NCI-H1417 (cell line): ENCODE measurements at places on chromosomes 1 and 21.

DNA sequence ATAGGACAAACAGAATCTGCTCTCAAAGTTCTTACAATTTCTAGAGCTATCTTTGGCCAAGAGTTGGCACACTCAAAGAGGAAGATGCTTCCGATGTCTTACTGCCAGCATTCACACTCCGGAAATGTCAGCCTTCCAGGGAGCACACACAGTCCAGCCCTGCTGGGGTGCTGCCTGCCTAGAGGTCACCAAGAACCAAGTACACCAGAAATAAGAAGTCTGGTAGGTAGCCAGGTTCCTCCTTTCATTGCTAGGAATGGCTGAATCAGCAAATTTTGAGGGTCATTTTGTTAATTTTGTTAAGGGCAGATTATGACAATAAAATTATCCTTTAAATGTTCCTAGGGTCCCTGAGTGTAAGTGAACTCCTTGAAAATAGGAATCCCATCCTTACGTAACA lies 77.5 kb downstream of the PLPP3 start:
- DNase-seq = no peak

GRCh38 chr1:40079774-40080400 lies 17.2 kb downstream of the PPT1 start:
- DNase-seq = no peak

GRCh38 chr1:25145775-25146393 lies 86.4 kb downstream of the SYF2 start:
- DNase-seq = peak; percentile 59

- DNase-seq = no peak
Observed at GRCh38 chr1:232974971-232975370, 24.6 kb downstream of the NTPCR start.

DNA sequence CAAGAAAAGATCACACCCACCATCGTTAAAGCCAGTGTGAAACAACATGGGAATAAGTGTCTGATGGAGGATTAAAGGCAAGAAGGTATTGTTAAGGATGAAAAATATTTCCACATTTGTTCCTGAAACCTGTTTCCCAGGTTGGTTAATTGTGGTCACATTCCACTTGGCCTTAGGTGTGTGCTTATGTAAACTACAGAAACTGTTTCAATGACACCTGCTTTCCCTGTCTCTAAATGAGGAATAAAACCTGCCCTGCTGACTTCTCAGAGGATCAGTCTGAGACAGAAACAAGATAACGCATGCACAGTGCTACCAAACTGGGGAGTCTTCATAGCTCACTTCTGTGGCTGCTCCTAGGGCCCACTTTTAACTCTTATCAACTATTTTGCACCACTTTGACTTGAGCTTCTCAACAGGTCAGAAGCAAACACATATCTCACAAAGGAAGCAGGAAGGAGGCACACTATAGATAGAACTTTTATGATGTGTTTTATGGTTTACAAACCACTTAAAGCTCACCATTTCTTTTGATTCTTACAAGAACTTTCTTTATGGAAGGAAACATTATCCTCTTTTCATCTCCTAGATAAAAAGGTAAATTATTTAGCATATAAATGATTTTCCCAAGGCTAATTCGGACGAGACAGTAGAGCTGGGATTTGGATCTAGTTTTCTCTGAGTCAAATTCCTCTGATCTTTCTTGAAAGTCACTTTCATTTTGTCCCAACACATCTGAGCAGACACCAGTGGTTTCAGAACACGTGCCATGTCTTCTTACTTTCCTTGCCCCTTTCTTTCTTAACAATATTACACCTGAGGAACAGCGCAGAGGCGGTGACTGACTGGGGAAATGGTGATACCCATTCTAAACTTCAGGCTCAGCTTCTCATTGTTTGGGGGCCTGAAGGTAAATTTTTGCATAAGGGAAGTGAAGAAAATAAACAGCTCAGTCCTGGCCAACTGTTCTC lies 33.4 kb downstream of the CYP2J2 start:
- peak; percentile 74 for DNase-seq

- no peak for DNase-seq
Observed at GRCh38 chr1:98478121-98478520, 183.4 kb upstream of the SNX7 start.

DNA sequence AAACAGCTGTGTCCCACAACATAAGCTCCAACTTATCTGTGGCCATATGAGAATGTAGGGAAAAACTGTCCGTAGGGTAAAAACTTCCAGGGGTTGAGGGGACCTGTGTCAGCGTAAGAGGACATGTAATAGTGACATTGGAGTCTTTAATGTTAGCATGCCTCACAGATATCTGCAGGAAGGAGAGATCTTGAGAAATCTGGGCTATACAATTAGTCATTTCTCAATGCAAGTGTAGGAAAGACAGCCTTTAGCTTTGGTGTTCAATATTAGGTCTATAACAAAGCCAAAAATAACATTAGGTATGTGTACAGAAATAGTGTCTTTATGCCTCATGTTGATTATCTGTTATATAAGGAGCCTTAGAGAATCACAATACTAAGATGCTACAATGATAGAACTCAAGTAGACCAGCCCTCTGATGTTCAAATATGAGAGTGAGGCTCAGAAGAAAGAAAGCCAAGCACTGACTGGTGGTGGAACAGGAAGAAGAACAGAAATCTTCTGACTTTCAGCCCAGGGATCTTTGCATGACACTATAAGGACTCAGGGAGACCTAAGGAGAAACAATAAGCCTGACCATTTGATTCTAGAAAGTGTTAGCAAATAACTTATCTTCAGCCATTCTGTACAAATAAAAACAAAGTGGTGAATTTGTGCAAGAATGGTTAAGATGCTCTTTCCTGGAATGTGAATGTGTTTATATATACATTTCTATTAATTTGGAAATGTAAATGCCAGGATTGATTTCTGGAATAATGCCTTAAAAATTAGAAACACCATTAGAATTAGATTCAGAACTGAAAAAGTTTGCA lies 152.6 kb downstream of the ZC3H11B start:
- no peak for DNase-seq

GRCh38 chr1:233025157-233025556 lies 74.7 kb downstream of the NTPCR start:
- DNase-seq = peak; percentile 2

DNA sequence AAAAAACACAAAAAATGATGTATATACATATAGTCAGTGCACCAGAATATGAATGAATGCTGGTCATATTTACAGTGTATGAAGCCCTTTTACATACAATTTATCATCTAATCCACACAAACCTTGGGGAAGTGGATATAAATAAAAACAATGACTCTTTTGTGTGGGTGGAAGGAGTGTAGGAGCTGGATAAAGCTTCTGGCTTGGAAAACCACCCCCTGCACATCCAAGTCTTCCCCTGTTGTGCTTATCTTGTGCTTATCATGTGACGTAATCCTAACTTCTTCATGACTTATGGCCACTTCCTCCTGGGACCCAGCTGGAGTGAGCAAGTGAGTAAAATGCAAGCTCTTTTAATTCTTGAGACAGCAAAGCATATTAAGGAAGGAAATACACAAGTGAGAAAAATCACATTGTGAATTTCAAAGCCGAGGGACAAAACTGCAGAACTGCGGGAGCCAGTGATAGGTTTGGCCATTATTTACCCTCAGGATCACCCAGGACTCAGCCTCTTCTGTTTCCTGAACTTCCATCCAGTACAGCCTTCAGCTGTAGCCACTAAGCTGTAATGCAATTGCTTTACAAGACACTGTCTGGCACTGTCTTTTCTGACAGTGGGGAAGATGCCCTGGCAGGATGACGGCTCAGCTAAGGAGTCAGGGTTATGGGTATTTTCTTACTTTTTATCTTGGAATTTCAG lies 104.0 kb upstream of the PPM1J start:
- no peak for DNase-seq

DNA sequence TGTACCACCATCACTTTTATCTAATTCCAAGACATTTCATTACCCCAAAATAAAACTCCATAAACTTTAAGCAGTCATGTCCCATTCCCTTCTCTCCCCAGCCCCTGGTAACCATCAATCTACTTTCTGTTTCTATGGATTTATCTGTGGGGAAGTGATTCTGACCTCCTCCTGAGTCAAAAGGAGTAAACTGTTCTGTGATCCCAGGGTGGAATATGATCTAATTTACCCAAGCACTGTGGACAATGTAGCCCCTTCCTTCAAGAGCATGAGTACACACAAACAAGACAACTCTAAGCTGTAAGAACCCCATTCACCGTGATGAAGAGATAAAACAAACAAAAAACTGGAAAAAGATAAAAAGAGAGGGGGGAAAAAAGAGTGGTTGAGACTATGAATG lies 77.9 kb downstream of the PLPP3 start:
- no peak for DNase-seq

- no peak for DNase-seq
Observed at GRCh38 chr1:45718289-45718688, 30.3 kb downstream of the TMEM69 start.

GRCh38 chr1:87134625-87135328 lies 193.9 kb upstream of the LMO4 start:
- DNase-seq = no peak

GRCh38 chr1:70284366-70284765 lies 63.2 kb downstream of the SRSF11 start:
- no peak for DNase-seq

DNA sequence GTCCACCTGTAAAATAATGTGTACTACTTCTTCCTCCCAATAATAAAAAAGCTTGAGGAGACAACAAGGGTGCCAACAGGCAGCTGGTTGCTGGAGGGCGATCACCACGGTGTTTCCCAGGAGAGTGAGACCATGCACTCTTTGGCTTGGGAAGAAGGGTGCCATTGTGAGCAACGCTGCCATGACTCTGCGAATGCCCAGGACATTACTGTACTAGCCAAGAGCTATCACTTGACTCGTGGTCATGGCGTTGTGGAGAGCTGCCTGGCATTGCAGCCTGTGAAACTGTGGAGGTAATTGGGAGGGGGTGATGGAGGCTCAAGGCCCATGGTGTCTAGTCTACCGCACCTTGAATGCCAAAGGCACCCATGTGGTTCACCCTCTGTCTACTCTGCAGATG lies 14.6 kb upstream of the PRMT2 start:
- no peak for DNase-seq

DNA sequence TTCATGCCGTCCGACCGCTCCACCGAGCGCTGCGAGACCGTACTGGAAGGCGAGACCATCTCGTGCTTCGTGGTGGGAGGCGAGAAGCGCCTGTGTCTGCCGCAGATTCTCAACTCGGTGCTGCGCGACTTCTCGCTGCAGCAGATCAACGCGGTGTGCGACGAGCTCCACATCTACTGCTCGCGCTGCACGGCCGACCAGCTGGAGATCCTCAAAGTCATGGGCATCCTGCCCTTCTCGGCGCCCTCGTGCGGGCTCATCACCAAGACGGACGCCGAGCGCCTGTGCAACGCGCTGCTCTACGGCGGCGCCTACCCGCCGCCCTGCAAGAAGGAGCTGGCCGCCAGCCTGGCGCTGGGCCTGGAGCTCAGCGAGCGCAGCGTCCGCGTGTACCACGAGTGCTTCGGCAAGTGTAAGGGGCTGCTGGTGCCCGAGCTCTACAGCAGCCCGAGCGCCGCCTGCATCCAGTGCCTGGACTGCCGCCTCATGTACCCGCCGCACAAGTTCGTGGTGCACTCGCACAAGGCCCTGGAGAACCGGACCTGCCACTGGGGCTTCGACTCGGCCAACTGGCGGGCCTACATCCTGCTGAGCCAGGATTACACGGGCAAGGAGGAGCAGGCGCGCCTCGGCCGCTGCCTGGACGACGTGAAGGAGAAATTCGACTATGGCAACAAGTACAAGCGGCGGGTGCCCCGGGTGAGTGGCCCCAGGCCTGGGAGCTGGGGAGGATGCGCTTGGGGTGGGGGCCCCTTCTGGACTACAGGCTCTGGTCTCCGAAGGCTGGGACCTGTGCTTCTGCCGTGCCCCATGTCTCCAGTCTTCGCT lies 1.1 kb downstream of the SKI start:
- peak; percentile 77 for DNase-seq

GRCh38 chr1:93851327-93851712 lies 27.7 kb downstream of the DNTTIP2 start:
- DNase-seq = no peak

GRCh38 chr1:91830242-91831131 lies 55.5 kb downstream of the TGFBR3 start:
- DNase-seq = peak; percentile 31

DNA sequence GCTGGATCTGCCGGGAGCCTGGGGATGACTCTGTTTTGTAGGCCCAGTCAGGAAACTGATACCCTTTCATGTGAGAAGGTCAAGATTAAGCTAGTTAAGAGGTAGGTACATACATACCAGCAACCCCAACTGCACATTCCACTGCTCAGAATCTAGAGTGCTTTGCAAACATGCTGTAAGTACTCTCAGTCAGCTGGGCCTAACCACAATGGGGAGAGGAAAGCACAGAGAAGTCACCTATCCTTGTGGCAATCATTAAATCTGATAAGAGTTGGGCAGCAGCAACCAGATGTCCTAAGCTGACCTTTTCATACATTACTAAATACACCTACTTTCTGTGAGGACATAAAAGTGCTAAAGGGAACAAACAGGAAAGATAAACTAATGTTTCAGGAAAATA lies 2.5 kb downstream of the ETV3 start:
- no peak for DNase-seq

DNA sequence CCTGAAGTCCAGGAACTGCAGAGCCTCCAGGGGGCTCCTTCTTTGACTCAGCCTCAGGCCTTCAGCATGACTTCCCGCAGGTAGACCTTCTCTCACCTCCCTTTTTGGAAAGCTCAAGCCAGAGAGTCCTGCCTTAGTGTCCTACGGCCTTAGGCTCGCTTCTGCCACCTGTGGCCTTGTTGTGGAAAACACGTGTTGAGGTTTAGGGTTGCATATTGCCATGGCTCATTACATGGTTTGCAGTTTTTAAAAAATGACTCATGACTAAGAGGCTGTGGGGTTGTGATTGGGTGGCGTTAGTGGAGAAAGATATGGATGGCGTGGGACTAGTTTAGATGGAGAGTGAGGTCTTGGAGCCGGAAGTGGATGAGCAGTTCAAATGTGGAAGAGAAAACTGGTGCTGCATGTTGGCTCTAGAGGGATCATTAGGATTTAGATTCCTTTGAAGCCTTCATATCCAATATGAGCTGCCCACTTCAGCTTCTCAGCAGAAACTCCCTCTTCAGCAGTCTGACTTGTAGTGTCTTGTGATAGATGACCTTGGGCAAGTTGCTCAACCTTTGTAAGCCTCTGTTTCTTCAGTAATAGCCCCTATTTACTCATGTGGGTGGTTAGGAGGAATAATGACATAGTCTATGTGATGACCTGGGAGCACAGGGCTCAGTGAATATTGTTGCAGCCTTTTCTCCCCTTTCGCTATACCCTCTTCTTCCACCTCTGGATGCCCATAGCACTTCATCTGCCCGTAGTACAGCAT lies 6.5 kb upstream of the FGGY start:
- DNase-seq = peak; percentile 13

DNA sequence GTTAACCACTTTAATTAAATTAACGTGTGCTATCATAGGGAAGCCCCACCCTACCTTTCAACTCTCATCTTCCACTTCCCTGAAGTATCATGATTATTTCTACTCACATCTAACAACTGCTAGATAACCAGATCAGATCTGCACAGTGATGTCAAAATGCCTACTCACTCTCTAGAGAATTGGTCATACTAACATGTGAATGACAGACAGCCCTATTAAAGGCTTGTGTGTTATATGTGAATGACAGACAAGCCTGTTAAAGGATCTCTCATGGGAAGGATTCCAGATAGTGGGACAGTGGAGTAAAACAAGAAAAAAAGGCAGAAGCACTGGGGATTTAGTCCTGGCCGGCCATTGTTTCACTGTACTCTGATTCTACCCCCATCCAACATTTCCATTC lies 12.6 kb downstream of the VTCN1 start:
- no peak for DNase-seq

GRCh38 chr1:87720561-87720960 lies 391.9 kb downstream of the LMO4 start:
- DNase-seq = no peak
